CD8-positive, alpha-beta memory T cell (primary cell): ENCODE measurements at places on chromosomes 5 and 9. TPM values are rescaled to one million over a fixed set of nuclear protein-coding genes. Genes with fewer than 3 reads are reported as not detected.

DNA sequence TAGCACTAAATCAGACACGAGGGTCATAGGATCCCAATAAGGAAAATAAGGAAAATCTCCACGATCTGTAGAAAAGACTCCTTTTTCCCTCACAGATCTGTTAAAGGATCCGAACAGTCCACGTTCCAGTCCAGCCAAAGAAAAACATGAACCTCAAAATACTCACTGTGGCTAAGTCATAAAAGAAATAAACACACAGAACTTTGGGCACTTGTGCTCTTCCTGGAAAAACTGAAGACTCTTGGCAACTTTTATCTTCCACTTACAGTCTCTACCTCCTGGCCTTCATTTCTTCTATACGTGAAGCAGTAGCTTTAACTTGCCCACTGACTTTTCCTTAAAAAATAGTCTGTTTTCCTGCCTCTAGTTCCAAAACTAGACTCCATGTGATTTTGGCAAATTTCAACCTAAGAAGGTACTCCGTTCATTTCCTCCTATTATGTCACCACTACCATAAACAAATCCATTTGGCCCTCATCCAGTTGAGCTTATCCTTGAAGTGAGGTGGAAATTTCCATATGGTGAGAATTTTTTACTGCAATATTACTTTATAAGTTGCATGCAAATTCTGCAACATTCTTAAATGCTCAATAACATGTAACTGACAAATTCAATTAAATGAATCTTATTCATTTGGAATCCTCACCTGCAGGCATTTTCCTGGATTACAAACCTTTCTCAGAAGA, 5.3 kb upstream of the LHFPL2 start:
- DNase-seq, result no peak
- H3K4me3 ChIP-seq, result no peak overlapping the region
- H3K4me1 ChIP-seq, result no peaks in the 10 kb centered on the region
- H3K27me3 ChIP-seq, result no peaks in the 10 kb centered on the region
- H3K27ac ChIP-seq, result no peak overlapping the region

DNA sequence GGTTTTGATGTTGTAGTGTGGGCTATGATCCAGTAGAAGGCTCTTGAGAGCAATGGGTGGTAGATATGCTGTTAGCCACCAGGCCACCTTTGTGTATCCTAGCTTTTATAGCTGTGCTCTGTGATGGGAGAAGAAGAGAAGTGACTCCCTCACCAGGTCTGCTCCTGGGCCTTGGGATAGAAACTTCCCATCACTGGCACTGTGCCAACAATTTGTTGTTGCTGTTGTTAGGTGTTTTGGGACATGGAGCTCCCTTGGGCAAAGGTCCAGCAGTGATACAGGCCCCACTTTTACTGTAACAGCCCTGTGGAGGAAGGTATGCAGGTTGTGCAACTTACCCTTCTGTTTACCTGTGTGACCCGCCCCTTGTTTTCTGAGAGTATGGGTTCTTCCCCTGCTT, 570.9 kb upstream of the GRIN3A start:
- no peaks in the 10 kb centered on the region for H3K27me3 ChIP-seq
- H3K4me1 ChIP-seq, result no peaks in the 10 kb centered on the region
- no peak for DNase-seq
- H3K4me3 ChIP-seq, result no peak overlapping the region
- H3K27ac ChIP-seq, result no peak overlapping the region
- H3K36me3 ChIP-seq, result no peaks in the 10 kb centered on the region

DNA sequence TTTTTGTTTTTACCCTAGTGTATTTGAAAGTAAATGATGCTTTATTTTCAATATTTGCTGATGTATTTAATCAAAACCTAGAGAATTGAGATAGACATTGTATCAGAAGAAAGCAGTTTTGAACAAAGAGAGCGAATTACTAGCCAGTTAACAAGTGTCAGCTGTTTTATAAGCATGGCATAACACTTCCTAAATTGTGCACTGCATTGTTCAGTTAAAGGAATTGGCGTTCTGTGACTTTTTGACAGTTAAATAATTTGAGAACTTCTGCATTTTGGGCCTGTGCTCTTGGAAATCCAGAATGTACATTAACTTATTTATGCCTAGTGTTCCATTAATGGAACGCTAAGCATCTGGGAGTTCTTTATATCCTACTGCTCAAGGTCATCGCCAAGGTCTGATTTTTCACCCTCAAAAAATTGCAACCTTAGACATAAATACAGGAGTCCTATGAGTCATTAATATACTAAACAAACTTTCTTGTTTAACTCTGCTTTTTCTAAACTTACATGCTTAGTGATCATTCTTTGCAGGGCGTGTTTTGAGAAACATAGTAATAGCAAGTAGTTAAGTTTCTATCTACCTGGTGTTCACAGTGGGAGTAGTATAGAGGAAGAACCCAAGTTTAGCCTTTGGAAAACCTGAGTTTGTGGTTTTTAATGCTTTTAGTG, 31.1 kb downstream of the RASA1 start:
- H3K27ac ChIP-seq, result no peak overlapping the region
- no peaks in the 10 kb centered on the region for H3K36me3 ChIP-seq
- DNase-seq, result no peak
- H3K4me1 ChIP-seq, result peaks cover 25% of the 10 kb centered on the region
- H3K27me3 ChIP-seq, result no peaks in the 10 kb centered on the region

DNA sequence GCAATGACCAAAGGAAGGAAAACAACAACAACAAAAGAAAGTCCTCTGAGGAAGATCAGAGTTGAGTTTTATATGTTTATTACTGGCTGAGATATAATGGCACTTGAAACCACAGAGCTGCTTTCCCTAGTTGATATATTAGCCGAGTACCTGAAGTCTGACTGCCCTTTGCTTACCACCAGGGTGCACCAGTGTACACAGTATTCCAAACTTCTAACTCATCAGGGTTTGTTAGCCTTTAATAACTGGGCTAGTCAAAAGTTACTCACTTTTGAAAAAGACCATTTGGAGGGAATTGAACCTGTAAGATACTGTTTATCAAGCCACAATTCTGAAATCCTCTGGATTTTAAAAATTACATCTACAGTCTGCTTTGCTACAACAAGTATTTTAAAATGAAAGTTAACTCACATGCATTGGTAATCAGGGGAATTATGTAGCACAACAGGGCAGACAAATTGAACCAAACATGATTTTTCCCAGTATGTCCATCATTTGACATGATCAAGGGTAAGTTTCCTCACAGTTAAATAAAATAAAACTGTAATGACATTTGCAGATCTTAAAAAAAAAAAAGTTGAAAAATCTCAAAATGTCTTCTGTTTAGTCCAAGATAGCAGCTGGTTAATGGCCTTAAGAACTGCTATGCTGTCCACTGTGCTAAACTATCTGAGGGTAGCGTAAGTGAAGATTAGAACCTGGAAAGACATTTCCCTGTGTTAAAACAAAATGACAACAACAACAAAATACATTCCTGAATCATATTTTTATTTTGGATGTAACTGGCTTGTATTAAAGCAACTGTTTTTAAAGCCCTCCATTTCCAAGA, 57.3 kb upstream of the C6 start:
- H3K27me3 ChIP-seq, result no peaks in the 10 kb centered on the region
- no peaks in the 10 kb centered on the region for H3K4me1 ChIP-seq
- DNase-seq, result no peak

PRELID1 gene
- 344 TPM for total RNA-seq

GRCh38 chr5:61598126-61598525, 266.1 kb downstream of the ZSWIM6 start:
- H3K27ac ChIP-seq, result no peak overlapping the region
- no peaks in the 10 kb centered on the region for H3K36me3 ChIP-seq
- no peak overlapping the region for H3K4me3 ChIP-seq
- no peak for DNase-seq
- no peaks in the 10 kb centered on the region for H3K27me3 ChIP-seq
- no peaks in the 10 kb centered on the region for H3K4me1 ChIP-seq

DNA sequence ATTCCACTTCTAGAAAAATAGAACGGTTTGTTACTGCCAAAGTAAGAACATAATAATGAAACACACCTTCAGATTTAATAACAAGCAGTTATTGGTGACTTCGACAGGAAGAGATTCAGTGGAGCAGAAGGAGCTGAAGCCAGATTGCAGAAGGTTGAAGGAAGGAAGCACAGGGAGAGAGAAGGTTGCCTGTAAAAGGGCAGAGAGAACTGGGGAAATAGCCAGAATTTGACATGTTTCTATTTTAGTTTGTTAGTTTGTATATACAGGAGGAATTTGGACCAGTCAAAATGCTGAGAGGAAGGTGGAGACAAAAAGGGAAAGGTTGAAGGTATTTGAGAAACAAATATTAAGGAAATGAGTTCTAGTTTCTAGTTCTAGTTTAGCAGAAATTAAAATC, 269.2 kb upstream of the ELAVL2 start:
- no peaks in the 10 kb centered on the region for H3K36me3 ChIP-seq
- no peak overlapping the region for H3K4me3 ChIP-seq
- DNase-seq, result no peak
- H3K4me1 ChIP-seq, result no peaks in the 10 kb centered on the region
- no peaks in the 10 kb centered on the region for H3K27me3 ChIP-seq

- DNase-seq, result no peak
- no peak overlapping the region for H3K27ac ChIP-seq
- H3K36me3 ChIP-seq, result no peaks in the 10 kb centered on the region
- no peaks in the 10 kb centered on the region for H3K4me1 ChIP-seq
Observed at GRCh38 chr5:157952374-157952685, 93.4 kb upstream of the CLINT1 start.

HSPA5 gene
- total RNA-seq, result 237 TPM
